Pancreas (tissue), 10 donors: ENCODE measurements at places on chromosomes 7 and 10. TPM values are rescaled to one million over a fixed set of nuclear protein-coding genes. Genes with fewer than 3 reads are reported as not detected.

Gene PIP
- not detected for polyA plus RNA-seq

GRCh38 chr7:101620395-101620794, 8.7 kb downstream of the MYL10 start:
- no peaks in the 10 kb centered on the region for H3K27me3 ChIP-seq
- no peaks in the 10 kb centered on the region for H3K36me3 ChIP-seq
- H3K4me3 ChIP-seq, result no peak overlapping the region
- no peak for DNase-seq

Gene DGKI
- polyA plus RNA-seq, result 0.15 TPM

Gene PRSS37
- not detected for polyA plus RNA-seq

GRCh38 chr7:91344911-91345310, 80.7 kb downstream of the FZD1 start:
- H3K27me3 ChIP-seq, result no peaks in the 10 kb centered on the region
- H3K4me1 ChIP-seq, result peaks cover 9% of the 10 kb centered on the region
- no peaks in the 10 kb centered on the region for H3K36me3 ChIP-seq

DNA sequence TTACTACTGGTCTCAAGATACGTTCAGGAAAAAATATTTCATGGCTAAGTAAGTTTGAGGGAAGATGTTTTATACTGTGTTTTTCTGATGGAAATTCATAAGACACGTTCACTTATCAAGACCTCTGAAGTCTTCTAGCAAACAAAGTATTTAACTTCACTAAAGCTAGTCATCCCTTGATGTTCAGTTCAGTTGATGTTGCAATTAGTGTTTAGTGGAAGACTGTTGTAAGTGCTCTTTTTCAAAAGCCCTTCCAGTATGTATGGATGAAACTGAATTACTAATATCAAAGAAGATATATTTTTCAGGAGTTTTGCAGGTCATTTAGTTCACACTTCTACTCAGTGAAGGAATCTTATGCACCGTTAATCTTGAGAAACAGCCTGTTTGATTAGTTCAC, 25.1 kb downstream of the CUL1 start:
- H3K27ac ChIP-seq, result no peak overlapping the region
- peaks cover 21% of the 10 kb centered on the region for H3K4me1 ChIP-seq
- H3K27me3 ChIP-seq, result no peaks in the 10 kb centered on the region

DNA sequence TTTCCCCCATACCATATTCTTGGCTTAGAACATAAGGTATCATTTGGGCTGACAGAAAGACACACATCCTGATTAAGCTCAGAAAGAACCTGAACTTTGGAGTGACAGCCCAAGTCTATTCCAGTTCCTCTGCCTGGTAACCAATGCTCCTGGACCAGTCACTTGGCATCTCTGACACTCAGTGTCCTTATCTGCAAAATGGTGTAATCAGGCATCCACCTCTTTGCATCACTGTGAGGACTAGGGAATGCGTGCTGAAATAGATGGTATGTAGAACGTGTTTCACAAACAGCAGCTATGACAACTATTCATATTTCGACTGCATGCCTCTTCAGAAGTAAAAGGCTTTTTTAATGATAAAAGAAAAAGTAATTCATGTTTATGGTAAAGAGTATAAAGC, 26.2 kb upstream of the PIK3AP1 start:
- no peaks in the 10 kb centered on the region for H3K4me1 ChIP-seq
- H3K4me3 ChIP-seq, result no peak overlapping the region
- no peak for DNase-seq

GRCh38 chr10:132400041-132400546, 3.1 kb downstream of the PWWP2B start:
- peaks cover 5% of the 10 kb centered on the region for H3K36me3 ChIP-seq
- no peak overlapping the region for H3K4me3 ChIP-seq
- peak; percentile 54 for DNase-seq
- no peaks in the 10 kb centered on the region for H3K27me3 ChIP-seq
